Kasumi-1 (cell line): ENCODE measurements at places on chromosomes 3 and 15.

DNA sequence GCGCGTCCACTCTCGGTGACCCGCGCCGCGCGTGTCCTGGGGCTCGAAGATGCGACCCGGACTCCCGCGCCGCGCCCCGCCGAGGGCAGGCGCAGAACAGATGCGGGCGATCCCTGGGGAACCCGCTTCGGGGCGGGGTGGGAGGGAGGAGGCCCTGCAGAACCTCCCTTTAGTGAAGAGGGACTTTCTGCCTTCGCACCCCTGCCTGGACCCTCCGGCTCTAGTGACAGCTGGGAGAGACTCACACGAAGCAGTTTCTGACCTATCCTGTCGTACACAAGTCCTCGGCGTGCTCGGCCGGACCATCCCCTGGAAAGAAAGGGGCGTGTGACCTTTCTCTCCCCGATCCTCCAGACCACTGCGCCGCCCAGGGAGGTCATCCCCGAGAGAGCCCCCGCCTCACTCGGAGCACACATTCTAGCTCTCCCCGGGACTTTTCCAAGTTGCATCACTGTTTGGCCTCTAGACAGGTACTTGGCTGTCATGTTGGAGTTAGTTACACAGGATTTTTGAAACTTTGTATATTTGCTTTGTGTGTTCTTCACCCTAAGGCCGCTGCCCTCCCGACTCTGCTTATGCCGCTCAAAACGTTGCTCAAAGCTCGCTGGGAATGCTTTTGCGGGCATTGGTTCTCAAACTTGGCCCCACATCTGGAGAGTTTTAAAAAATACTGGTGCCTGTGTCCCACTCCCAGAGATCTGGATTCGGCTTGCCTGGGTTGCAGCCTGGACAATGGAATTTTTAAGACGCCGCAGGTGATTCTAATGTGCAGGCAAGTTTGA, 582 bp downstream of the CGNL1 start:
- DNase-seq = no peak

DNA sequence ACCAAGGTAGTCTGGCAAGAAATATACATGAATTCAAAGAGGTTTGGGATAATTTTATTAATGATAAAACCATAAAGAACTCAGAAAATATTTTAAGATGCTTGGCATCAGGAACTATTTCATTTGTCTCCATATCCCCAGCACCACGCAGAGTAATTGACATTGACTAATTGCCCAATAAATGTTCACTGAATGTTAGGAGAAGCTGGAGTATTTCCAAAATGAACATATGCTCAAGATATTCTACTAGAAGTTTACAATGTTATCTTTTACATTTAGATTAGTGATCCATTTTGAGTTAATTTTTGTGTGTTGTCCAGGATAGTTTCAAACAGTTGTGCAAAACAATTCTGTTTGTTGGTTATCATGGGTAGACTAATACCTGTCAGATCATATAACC, 298.8 kb upstream of the CTDSPL start:
- DNase-seq = no peak

GRCh38 chr3:195250473-195251251, 20.3 kb downstream of the XXYLT1 start:
- no peak for DNase-seq

GRCh38 chr3:67083277-67083676, 85.2 kb downstream of the KBTBD8 start:
- peak; percentile 56 for DNase-seq

DNA sequence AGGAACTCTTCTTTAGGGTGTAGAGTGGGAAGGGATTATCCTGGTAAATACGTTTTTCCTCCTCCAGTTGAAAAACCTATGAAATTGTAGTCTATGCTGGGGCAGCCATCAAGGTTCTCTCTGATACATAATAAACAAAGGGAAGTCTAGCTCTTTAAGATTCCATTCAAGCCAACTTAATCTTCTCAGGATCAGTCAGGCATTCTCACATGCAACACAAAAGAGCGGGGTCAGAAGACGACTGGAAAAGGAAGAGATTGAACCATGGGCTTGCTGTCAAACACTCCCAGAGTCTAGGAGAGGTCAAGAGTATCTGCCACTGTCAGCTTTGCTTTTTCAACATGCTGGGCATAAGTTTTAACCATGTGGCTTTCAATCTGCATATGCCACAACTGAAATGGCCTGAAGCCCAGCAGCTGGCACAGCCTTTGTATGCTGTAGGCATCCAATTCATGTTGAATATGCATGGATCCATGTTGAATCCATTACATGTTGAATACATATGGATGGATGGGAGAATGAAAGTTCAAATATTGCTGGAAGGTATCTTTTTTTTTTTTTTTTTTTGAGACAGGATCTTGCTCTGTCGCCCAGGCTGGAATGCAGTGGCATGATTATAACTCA, 8.5 kb downstream of the TRAT1 start:
- no peak for DNase-seq

DNA sequence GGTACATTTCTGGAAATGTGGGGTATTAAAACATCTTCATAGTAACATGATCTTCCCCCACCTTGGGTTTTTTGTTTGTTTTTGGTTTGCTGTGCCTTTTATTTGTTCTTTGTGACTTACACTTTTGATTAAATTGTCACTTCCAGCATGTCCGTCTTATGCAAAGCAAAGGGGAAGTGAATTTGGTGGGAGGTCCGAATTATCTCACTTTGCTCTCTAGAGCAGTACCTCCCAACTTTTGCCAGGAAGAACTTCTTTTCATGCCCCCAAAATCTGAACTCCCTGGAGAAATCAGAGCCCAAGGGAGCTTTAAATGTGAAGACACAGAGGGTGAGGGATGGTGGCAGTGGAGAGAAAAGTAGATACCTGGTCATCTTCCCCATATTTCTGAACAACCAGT, 173.1 kb downstream of the IL5RA start:
- DNase-seq = no peak

GRCh38 chr3:195453236-195453635, 10.4 kb upstream of the ACAP2 start:
- DNase-seq = no peak

DNA sequence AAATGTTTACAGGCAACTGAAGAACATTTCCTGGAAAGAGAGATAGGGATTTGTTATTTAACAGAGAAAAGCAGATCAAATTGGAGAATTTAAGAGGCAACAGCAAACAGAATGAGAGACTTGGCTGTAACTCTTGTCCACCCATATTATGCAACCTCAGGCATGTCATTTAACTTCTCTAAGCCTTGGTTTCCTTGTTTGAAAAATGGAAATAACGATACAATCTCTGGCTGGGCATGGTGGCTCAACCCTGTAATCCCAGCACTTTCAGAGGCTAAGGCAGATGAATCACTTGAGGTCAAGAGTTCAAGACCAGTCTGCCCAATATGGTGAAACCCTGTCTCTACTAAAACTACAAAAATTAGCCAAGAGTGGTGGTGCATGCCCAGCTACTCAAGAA, 23.7 kb downstream of the ARRDC4 start:
- no peak for DNase-seq

GRCh38 chr3:128993461-128994172, at the start of gene CFAP92:
Gene CFAP92, minus strand, starts transcription at chr3:128994076. Its CDS starts 772 bp downstream, at chr3:128993304.
- peak; percentile 39 for DNase-seq

DNA sequence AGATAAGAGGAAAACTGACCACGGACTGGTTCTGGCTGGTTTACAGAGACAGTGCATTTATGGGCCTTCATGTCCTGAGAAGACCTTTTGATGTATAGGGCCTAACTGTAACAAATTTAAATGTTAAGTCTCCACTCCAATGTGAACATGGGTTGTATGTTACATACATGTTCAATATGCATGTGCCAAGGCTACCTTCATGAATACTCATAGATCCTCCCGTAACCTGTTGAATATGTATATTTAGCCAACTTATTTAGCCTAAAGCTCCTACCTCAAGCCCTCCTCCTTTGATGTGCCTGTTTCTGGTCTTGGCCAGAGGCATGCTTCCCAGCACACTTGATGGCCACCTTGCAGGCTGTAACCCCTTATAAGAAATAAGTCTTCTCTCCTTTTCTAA, at the start of gene OR5H2:
Gene OR5H2 (plus strand): TSS at position 301 of the 400 bp plus-strand sequence. CDS start 398 bp downstream, outside the sequence.
- no peak for DNase-seq

DNA sequence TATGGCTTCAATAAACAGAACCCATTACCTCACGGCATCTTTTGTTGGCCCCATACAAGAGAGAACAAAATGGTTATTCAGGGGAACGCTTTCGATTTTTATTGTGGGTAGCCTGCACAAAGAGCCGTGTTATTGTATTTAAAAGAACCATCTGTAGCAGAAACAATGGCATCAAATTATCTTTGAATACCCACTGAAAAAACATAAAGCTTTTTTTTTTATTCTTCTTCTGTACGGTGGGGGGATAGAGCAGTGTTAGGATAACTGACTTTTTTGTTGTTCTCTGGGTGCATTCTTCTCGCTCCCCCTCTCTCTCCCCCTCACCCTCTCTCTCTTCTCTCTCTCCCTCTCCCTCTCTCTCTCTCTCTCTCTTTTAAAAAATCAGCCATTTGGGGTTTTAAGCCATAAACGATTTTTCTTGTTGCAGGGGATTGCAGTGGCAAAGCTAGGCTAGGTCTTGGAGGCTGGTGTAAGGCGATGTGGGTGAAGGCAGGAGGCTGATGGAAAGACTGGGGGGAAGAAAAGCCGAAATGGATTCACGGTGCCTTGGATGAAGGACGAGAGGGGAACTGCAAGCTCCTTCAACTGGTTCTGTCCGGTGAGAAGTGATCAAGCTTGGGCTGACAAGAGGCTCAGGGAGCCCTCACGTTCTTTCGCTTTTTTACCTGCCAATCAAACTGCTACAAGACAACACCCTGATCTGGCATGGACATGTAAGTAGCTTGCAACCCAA, 12.4 kb upstream of the SOX2 start:
- DNase-seq = no peak

GRCh38 chr15:52557274-52557641, 11.6 kb downstream of the ARPP19 start:
- no peak for DNase-seq

- peak; percentile 93 for DNase-seq
These were observed 368.6 kb upstream of the GBE1 start for GRCh38 chr3:82130046-82130445.

DNA sequence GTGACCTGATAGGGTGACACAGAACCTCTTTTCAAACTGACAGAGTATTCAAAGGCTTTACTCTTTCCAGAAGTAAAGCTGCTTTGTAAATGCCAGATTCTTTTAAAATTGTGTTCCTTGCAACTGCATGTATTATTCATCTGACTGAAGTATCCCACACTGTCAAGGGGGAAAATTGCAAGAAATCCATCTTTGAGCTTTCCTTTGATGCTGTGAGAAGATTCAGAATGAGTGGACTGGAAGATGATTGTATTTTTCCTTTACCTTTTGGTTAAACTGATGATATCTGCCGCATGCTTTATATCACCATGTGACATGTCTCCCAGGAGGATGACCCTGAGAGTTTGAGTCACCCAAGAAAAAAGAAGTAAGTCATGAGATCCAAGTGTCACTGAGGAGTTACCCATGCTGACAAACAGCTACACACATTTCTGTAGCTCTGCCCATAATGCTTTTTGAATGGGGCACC, 250.8 kb upstream of the CBLB start:
- DNase-seq = no peak

- no peak for DNase-seq
These were observed 146.9 kb downstream of the TIGIT start for GRCh38 chr3:114440700-114441099.

DNA sequence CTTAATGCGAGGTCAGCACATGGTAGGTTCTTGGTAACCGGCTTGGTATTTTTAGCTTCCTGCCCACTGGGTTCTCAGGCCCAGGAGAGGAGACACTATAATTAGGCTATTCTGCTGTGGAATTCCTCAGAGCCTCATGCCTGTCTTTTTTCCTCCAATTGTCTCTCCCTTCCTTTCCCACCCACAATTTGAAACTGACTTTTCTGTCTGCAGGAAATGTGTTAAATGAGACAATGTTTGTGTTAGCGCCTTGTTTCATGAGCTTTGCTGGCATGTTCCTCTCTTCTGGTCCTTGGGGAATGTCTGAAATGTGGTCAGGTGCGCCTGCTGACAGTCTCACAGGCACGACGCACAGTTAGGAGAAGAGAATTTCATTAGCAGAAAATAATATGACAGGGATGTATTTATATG, 223.6 kb upstream of the CTNNB1 start:
- no peak for DNase-seq

DNA sequence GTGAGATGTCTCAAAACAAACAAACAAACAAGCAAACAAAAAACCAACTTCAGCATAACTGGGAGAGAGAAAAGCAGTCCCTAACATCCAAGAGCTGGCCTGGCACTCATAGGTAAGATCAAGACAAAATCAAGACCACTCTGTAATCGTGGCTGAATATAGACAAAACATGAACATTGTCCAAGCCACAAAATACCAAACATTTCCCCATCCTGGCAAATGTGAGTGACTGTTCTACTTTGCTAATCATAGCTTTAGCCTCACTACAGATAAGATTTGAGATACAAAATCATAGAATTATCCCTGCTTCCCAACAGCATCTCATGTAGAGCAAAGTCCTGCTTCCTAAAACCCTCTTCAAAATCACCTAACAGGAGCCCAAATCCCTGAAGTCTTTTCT, 116.7 kb upstream of the PRTG start:
- no peak for DNase-seq

- no peak for DNase-seq
These were observed 67.2 kb downstream of the SLC6A1 start for GRCh38 chr3:11059799-11060115.

GRCh38 chr3:44682182-44682896, 30.1 kb upstream of the ZNF502 start:
- no peak for DNase-seq

DNA sequence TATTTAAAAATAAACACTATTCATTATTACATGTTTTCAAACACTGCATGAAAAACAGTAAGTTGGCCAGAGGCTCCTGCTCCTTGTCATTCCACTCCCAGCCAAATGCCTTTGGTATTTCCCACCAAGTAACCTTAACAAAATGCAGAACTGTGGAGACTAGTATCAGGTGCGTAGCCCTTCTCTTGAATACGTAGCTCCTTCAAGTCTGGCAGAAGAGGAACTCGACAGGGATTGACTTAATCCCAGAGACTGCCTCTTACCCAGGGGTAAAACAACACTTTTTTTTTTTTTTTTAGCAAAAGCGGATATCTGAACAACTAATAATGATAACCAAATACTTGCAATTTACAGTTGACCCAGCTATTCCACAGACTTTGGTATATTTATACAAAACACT, 738 bp downstream of the COMMD2 start:
- peak; percentile 13 for DNase-seq

- no peak for DNase-seq
These were observed 1.3 kb downstream of the NOP10 start for GRCh38 chr15:34341381-34342212.

- peak; percentile 75 for DNase-seq
These were observed 79.8 kb downstream of the PLCH1 start for GRCh38 chr3:155664925-155665695.

GRCh38 chr15:99438224-99438585, 127.6 kb upstream of the MEF2A start:
- no peak for DNase-seq

DNA sequence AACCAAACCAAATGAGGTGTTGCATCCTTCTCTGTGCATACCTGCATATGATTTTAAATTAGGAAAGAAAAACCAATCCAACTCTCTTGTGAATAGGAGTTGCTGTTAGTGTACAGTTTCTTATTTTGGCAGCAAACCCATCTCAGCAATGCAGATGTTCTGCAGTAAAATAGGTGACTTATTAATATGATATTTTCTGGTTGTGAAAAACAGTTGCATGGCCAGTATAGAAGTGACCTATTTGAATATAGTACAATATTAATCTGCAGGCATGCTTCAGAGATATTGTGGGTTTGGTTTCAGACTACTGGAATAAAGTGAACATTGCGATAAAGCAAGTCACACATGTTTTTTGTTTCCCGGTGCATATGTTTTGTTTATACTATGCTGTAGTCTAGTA, 42.2 kb downstream of the AKAP13 start:
- DNase-seq = no peak

GRCh38 chr3:25056036-25056755, 371.9 kb upstream of the RARB start:
- no peak for DNase-seq
